Femur (tissue), 1 donor: ENCODE measurements at places on chromosomes 13 and 19.

DNA sequence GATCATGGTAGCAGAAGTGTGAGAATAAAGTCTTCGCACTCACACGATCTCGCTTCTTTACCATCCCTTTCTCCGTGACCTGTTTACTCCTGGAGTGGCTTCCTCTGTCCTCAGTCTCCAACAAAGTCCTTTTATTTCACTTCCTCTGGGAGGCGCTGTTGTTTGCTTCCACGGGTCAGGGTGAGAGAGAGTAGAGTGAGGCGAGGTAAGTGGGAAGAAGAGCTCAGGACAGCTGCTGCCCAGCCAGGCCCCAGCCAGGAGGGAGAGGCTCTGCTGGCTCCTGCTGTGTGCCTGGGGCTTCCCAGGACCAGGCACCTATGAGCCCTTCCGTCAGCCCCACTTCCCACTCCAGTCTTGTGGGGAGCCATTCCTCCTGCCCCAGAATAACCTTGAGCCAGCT, 242.1 kb downstream of the FGF9 start:
- no peak for DNase-seq

- DNase-seq = peak; percentile 15
These were observed 61.0 kb downstream of the RASA3 start for GRCh38 chr13:114071410-114071809.

GRCh38 chr19:13923194-13923987, 14.8 kb downstream of the PODNL1 start:
- no peak for DNase-seq

DNA sequence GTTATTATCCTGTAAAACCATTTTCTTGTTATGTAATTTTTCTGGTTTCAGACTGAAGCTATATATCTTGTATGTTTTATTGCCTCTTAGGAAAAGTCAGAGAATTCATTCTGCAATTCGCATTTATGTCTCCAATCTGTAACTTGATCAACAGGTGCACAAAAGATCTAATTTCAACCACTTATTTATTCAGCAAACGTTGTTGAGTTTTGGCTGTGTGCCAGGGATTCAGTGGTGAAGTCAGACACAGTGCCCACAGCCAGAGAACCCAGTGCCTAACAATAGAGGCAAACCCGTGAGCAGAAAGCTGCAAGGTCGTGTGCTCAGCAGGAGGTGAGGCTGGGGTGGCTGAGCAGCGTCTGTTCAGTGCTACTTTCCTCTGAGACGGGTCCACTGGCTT, 119.5 kb upstream of the MCF2L start:
- DNase-seq = no peak

- DNase-seq = no peak
These were observed 11.3 kb downstream of the CD70 start for GRCh38 chr19:6579450-6580178.

- DNase-seq = no peak
These were observed 11.8 kb upstream of the GNA11 start for GRCh38 chr19:3082331-3082730.

- no peak for DNase-seq
These were observed 5.9 kb downstream of the BRME1 start for GRCh38 chr19:13899912-13900584.

DNA sequence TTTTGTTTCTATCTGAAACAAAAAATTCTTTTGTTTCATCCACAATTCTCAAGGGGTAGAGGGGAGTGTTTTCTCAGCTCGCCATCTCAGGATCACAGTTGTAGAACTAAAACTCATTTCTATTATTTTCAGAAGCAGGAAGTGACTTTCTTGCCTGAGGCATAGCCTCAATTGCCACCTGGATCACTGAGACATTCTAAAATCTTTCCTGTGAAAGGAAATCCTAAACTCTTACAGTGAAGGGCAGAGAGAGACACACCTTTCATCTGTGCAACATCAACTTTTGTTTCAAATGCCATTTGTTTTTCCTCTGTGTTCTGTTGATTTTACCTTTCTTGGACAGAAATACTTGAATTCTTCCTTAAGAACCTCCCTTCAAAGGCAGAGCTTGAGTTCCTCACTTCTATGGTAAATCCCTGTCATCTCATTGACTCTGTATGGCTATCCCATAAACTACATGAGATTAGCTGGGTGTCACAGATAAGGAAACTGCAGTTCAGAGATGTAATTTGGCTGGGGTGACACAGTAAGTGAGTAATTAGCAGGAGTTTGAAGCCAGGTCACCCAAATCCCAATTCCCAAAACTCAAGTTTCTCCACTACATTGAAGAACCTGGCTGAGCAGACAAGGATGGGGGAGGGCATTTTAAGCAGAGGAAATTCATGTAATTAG, 224.4 kb upstream of the HTR2A start:
- DNase-seq = no peak

DNA sequence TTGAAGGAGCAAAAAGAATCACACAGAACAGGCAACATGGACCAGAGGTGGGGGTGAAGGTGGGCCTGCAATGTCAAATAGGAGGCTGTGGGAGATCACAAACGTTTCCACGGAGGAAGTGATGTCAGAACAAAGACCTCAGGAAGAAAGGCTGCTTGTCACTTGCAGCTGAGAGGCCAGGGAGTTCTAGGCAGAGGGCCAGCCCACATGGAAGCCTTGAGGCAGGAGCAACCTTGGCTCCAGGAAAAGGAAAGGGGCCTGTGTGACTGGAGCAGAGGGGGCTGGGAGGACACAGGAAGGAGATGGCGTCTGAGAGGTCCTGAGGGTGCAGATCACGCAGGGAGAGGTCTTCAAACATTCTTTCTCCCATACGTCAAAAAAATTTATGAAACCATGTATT, 16.3 kb downstream of the ZNF160 start:
- DNase-seq = peak; percentile 48

DNA sequence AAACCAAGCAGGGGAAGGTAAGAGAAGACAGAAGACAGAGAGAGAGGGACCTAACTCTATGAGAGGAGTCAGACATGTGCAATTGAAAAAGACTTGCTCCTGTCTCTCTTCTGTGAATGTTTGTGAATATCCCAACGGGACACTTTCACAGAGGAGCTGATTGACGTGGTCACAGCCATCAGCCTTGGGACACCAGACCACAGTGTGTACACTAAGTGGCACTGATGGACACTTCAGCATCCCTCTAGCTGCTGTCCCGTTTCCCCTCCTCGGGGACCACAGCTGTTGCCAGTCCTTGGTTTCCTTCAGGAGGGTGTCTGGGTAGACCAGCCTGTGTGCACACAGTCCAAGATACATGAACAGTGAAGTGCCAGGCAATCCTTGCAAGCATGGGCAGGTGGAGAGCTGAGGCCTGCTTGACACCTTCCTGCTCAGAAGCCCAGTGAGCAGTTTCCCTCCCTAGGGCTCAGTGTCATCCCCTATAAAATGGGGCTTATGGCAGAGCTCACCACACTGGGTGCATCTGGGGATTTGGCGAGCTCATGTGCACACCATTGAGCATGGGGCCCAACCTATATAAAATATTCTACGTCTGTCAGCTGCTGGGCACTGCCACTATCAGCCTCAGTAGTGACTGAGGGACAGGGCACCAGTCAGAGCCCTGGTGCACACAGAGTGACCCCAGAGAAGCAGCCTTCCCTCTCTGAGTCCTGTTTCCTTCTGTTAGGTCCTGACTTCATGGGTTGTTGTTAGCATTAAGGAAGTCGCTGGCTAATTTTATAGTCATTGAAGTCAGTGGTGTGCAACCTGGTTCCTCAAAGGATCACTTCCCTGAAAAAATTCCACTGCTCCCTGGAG, 4.3 kb upstream of the USF2 start:
- no peak for DNase-seq

DNA sequence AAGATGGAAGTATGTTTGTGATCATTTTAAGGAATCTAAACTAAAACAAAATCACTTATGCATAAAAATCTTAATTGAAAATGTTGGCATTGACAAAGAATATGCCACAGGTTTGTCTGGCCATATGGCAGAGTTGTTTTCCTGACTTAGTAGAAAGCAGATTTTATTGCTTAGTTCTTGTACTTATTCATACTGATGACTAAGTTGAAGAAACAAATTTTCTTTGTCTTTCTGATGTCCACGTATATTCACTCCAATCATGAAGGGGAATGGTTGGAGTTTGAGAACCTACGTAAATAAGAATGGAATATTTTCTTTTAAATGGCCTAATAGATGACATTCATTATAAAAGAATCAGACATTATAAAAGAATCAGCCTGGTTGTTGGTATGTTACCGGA, 8.0 kb upstream of the GPC6 start:
- no peak for DNase-seq

GRCh38 chr13:88042489-88042888, 371.3 kb downstream of the SLITRK5 start:
- no peak for DNase-seq

- DNase-seq = no peak
These were observed 523.0 kb downstream of the MYO16 start for GRCh38 chr13:109152311-109152820.

GRCh38 chr19:1455336-1456120, 5.6 kb downstream of the APC2 start:
- no peak for DNase-seq

- no peak for DNase-seq
These were observed 132.7 kb upstream of the SLITRK5 start for GRCh38 chr13:87538366-87539052.

DNA sequence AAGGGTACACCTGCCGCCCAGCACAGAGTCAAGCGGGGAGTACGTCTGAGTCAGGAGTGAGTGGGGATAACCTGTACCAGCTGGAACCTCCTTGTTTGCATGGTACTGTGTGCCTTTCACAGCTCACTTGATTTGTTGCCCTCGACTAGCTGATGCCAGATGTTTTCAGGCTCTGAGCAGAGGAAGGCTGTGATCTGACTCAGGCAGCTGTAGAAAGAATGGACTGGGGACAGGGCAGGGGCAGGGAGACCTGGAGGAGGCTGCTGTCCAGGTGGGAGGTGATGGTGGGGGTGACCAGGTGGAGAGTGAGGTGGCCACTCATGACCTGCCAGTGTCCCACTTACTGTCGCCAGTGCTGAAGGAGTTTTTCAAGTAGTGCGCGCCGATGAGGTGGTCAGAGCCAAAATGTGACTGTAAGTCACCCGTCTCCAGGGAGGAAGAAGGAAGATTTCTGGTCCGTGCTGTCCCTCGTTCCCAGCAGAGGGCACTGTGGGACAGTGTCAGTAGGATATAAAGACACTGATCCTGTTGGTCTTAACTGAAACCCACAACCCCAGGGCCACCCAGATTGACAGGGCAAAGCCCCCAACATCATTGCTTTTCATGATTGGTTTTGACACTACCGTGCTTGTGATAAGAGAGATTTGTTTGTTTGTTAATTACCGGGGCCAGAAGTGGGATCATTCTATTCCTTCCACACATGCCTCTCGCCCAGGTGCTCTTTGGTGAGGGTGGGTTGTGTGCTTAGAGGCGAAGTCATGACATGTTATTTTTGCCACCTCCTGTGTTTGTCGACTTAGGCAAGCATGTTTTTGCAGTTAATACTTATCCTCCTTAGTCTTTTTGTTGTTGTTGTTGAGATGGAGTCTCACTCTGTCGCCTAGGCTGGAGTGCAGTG, 128.4 kb downstream of the DPF1 start:
- peak; percentile 74 for DNase-seq

DNA sequence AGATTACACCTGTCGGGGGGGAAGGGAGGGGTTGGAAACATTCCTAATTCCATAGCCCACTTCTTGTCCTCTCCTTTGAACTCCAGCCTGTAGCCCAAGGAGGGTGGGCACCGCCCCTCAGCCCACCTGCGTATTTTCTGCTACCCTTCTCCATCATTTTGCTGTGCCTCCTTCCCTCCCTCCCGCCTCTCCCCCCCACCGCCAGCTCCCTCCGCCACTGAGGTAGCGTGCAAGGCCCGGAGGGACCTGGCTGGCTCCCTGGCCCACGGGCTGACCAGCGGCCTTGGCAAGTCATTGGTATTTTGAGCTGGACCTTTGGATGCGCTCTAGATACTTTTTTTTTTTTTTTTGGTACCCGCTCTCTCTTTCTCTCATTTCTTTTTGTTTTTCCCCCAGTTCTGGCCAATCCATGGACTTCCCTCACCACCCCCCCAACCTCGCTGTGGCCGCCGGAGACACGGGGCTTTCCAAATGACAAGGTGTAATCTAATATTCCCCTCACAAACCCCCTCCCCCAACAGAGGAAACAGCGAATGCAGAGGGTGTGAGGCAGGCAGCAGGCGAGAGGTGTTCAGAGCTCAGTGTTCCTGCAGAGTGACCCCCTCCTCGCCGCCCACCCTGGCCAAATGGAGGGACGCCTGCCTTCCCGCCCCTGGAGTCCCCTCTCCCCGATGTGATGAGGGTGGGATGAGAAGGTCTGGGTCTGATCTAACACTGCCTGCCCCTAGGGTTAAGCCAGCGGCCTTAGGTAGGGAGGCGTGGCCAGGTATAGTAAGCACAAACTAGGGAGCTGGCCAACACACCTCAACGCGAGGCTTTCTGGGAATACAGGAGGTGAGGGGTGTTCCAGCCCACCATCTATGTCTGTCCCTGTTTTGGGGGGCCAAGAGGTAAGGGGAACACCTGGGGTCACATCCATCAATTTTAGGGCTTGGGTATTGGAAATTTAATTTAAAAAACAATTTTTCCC, 89.2 kb downstream of the PTPRS start:
- DNase-seq = no peak

- DNase-seq = no peak
These were observed 264.9 kb downstream of the ITGBL1 start for GRCh38 chr13:101717353-101717752.

GRCh38 chr13:30353471-30354215, 46.3 kb upstream of the KATNAL1 start:
- no peak for DNase-seq

- no peak for DNase-seq
These were observed 10.3 kb upstream of the LEUTX start for GRCh38 chr19:39768334-39768733.

- no peak for DNase-seq
These were observed 2.1 kb downstream of the KCNN4 start for GRCh38 chr19:43778651-43779050.

- no peak for DNase-seq
These were observed 2.6 kb upstream of the PRX start for GRCh38 chr19:40415768-40416167.

GRCh38 chr13:34990399-34991214, 48.5 kb downstream of the NBEA start:
- no peak for DNase-seq
